Activated effector memory CD4-positive, alpha-beta T cell treated with anti-CD3 and anti-CD28 coated beads, Interleukin-2, amount 50 U/mL, for 16 hours (primary cell): ENCODE measurements at places on chromosomes 12 and 14.

GRCh38 chr12:131987552-131987951, 37.8 kb downstream of the EP400 start:
- no peak for DNase-seq

DNA sequence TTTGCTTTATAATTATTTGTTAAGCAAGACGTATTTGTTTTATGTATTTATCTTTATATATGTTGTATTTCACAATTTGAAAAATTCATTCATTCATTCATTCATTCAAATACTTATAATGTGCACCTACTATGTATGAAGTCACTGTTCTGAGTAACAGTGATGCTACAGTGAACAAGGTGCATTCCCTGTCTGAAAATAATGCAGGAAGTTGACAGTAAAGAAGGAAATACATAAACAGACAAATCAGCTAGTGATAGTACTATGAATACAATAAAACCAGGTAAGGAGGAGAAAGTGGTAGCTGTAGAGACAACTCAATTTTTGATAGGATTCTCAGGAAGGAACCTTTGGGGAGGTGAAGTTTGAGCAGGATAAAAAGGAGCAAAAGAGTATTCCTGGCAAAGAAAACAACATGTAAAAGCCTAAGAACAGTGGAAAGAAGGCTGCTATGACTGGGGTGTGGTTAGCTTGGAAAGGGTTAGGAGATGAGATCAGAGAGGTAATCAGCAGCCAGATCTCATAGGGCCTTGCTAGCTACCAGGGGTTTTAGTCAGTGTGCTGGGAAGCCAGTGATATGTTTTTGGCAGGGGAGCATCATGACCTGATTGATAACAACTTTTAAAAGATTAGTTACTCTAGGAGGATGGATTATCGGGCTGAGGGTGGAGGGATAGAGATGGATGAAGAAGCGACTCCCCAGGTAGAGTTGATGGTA, 17.4 kb downstream of the BICDL1 start:
- no peak for DNase-seq

- DNase-seq, result no peak
Measured at GRCh38 chr12:64184216-64184615, 37.9 kb downstream of the KICS2 start.

GRCh38 chr14:55572578-55572977, 7.4 kb upstream of the KTN1 start:
- no peak for DNase-seq

DNA sequence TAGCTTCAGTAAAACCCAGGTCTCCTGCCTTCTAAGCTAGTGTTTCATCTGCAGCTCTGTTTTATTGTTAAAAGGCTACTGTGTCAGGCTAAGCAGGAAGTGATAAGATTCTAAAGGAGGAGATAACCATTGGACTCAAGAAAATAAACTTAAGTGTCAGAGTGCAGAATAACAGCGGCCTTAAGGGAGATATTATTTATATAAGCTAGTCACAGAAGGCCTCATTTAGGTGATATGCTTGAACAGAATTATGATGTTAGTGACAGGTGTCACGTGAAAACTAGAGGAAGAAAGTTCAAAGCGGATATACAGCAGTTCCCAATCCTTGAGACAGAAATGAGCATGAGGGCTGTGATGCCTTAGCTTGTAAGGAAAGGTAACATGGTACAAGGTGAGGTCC, 373.4 kb downstream of the FOXG1 start:
- no peak for DNase-seq

GRCh38 chr12:68957273-68957672, 24.3 kb upstream of the CPM start:
- DNase-seq, result no peak

- DNase-seq, result no peak
Measured at GRCh38 chr12:40261937-40262336, 37.1 kb downstream of the LRRK2 start.

- no peak for DNase-seq
Measured at GRCh38 chr12:124564232-124564958, 3.0 kb downstream of the NCOR2 start.

DNA sequence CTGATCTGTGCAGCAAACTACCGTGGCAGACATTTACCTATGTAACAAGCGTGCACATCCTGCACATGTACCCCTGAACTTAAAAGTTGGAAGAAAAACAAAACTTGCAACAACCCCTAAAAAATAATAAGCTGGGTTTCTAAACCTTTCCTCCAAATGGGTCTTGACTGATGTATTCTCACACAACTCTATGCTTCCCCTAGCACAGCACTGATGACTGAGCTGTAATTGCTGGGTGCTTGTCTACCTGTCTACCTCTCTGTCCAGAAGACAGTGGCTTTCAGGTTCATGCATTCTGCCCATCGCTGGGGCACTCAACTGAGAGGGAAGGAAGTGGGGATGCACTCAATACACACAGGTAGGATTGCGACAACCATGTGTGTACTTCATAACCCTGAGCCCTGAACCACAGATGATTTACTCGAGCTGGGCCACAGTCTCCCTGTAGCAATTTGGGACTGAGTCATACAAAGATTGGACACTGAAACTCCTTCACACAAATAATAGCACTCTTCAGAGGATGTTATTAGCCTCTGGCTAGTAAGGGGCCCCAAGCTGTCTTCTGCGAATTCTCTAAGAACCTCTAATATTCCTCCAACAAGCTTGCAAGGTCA, 44.8 kb upstream of the TMPO start:
- DNase-seq, result peak; percentile 16

DNA sequence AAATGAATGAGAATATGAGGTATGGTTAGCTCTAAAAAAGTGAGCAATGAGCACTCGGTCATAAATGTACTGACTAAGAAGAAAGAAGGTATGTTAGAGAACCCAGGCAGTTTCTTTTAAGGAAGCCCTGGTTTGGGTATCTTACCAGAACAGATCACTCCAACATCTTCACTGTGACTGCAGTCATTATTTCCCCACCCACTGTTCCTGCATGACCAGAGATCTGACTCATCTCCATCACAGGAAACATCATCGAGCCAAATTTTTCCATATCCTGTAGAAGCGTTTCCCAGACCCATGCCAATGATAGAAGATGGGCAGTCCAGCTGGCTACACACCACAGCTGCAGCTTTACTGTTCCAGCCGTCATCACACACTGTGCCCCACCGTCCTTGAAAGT, 48.0 kb downstream of the CD163L1 start:
- DNase-seq, result no peak

DNA sequence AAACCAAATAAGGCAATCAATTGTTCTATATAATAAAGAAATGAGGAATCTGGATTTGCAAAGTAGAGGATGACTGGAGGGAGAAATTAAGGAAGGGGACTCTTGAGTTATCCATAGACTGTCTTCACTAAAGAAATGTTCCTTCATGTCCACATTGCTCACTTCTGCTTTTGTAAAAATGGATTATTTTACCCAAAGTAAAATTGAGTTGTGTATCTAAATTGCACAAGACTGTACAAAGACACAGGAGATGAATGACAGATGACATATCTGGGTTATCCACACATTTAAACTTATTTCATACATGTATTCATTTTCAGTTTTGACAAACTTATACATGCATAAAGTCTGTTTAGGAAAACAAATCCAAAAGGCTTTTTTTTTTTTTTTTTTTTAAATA, 11.3 kb downstream of the ATP2B1 start:
- DNase-seq, result no peak

DNA sequence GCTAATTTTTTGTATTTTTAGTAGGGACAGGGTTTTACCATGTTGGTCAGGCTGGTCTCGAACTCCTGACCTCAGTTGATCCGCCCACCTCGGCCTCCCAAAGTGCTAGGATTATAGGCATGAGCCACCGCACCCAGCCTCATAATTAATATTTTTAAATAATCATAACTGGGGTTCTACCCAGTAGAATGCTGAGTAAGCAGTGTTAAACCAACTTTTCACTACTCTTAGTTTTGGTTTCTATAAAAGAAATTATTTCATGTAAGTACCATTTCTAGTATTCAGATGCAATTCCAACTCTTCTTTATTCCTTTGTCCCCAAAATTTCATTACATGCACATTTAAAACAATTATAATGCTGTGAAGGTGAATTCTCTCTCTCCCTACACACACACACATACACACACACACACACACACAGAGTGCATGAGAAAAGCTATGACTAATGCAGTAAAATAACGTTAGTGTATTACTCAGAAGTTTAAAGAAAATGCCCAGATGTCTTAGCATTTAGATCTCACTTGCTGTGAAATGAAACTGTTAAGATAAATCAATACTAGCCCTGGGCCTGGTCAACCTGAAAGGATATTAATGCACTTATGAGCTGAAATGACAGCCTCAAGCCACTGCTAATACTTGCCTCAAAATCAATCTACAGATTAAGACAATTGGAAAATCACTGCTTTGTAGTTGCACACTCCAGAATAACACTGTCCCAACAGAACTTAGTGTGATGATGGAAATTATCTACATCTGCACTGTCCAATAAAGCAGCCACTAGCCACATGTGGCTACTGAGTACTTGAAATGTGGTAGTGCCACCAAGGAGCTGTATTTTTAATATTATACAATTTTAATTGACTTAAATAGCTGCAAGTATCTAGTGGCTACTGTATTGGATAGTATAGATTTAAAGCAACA, 36.0 kb downstream of the PTPN21 start:
- DNase-seq, result no peak

GRCh38 chr14:54377501-54377900, 19.3 kb upstream of the CDKN3 start:
- no peak for DNase-seq

- DNase-seq, result no peak
Measured at GRCh38 chr14:51396222-51396815, 156.3 kb downstream of the TMX1 start.

DNA sequence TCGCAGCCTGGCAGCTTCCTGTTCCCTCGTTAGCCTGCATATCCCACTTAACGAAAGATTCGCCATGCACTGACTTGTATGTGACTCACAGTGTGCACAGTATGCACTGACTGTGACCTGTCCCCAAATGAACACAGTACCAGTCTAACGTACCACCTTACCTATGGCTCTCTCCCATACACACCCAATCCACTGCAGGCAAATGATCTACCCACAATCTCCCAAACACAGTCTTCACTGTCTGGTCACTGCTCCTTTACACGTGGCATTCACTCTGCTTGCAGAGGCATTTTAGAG, 163.5 kb upstream of the EEA1 start:
- DNase-seq, result no peak

- DNase-seq, result no peak
Measured at GRCh38 chr12:3259973-3260372, 182.8 kb downstream of the TSPAN9 start.

GRCh38 chr14:22908601-22909000, 10.3 kb downstream of the RBM23 start:
- DNase-seq, result no peak

DNA sequence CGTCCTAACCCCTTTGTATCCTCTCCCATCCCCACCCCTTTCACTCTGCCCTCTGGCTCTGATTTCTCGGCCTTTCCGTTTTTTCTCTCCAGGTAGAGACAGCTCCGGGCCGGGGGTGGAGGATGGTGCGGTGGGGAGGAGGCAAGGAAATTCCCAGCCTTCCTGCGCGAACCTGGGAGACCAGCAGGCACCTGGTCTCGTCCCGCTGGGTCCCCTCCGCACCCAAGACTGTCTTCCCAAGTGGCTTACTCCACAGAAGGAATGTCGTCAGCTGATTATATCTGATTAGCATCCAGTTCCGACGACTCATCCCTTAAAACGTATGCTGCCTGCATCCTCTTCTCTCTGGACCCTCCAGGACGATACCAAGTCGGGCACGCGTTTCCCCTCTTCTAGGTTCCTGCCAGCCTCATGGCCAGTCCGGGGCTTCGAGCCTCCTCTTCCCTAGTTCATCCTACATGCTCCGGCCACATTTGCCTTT, 42.2 kb upstream of the CAPRIN2 start:
- DNase-seq, result no peak

DNA sequence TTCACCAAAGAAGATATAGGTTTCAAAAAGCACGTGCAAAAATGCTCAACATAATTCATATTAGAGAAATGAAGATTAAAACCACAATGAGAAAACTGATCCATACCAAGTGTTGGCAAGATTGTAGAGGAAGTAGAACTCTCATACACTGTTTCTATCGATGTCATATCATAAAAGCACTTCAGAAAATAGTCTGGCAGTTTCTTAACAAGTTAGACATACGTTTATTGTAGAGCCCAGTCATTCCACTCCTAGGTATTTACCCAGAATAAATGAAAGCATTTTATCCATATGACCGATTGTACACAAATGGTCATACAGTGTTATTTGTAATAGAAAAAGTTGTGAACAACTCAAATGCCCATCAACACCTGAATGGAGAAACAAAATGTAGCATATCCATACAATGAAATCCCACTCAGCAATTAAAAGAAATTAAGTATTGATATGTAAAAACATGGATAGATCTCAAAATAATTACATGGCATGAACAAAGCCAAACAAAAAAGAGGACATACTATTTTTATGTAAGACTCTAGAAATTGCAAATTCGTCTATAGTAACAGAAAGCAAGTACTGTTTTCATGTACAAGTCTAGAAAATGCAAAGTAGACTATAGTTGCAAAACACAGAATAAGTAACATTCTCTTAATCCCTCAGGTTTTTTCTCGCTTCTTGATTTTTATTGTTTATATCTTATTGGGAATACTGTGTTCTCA, 41.0 kb downstream of the USP15 start:
- DNase-seq, result no peak

DNA sequence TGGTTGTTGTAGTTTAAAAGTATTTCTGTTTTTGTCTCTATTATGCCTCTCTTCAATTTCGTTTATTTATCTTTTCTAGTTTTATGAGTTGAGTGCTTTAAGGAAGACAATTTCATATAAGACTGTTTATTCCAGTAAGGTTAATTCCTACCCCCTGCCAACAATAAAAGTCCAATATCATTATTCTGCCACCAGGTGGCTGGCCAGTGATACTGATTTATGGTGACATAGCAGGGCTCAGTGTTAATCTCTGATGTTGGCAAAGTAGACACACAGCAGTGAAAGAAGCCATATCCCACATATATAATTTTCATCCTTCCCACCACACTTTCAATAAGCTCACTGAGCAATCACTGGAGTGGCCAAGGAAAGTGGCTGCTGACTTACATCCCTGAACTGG, 69.0 kb upstream of the BMP4 start:
- no peak for DNase-seq

- DNase-seq, result peak; percentile 85
Measured at GRCh38 chr12:130761537-130762318, 45.6 kb upstream of the RIMBP2 start.

GRCh38 chr12:2289525-2289924, 236.7 kb downstream of the CACNA1C start:
- DNase-seq, result no peak

DNA sequence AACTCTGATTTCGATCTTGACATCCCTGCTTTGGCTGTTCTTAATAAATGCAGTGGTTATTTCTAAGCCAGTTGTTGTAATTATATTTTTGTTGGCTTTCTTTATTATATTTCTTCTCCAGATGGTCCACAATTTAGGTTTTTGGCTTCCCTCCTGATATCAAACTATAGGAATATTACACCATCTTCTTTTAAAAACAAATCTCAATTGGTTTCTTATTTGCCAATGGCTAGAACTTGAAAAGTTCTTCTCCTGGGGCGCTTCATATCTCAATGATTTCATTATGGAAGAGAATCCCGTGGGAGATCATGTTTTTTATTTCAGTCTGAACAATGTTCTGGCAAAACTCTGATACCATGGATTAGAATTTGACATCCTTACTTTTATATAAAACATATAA, 292.3 kb downstream of the FLRT2 start:
- DNase-seq, result no peak

- DNase-seq, result no peak
Measured at GRCh38 chr12:32493282-32493681, 93.9 kb downstream of the FGD4 start.

GRCh38 chr12:63018273-63018672, 83.3 kb upstream of the PPM1H start:
- DNase-seq, result no peak
